Kidney epithelial cell (primary cell): ENCODE measurements at places on chromosomes 4 and X. TPM values are rescaled to one million over a fixed set of nuclear protein-coding genes. Genes with fewer than 3 reads are reported as not detected.

GRCh38 chr4:78781924-78782323, 5.8 kb downstream of the BMP2K start:
- DNase-seq: no peak

- DNase-seq: no peak
These were observed 68.7 kb downstream of the MGST2 start for GRCh38 chr4:139734201-139734874.

DNA sequence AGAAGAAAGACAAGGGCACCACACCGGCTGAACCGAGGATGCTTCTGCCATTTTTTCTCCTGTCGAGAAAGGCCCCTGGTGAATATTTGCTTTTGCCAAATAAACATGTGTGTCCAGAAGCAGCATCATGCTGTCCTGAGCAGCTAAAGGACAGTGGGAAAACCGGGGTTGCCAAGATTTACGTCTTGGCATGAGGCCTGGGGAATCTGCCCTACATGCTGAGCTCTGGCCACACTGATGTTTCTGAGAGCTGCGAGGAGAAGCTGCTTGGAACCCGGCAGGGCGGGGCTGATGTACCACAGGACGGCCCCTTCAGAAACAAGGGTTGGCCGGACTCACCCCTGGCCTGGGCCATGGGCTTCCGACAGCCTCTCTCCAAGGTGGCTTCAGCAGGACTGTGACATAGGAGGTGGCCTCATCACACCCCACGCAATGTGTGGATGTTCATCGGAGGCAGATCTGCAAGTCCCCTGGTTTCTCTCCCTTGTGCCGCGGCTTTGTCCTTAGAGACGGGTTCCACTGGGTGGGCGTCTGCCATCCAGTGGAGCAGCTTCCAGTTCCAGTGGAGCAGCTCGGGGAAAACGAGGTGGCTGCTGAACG, 42.2 kb upstream of the SORCS2 start:
- DNase-seq: no peak

GRCh38 chr4:85728464-85728863, 253.5 kb downstream of the ARHGAP24 start:
- DNase-seq: no peak

DNA sequence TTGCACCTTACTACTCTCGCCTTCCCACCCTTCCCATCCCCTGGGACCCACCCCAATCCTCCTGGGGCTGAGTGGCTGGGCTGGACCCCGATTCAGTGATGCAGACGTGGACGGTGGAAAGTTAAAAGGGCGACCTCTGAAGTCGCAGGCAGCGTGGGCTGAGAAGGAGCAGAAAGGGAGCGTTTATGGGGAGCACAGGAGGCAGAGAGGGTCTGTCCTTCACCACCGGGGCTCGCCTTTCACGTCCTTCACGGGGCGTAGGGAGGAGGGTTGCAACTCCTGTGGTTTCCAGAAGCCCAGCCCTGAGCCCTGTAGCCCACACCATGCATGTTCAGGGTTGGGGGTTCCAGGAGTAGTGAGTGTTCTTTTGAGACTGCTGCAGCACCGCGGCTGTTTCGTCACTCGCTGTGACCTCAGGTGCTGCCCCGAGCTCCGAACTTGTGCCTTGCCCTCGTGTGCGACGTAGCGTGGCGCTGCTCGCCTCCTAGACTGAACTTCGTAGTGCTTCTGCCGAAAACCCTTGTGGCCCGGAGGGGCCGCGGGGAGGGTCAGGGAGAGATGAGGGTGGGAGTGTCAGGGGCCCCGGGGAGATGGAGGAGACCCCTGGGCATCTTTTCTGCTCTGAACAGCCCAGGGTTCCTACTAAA, 1.6 kb downstream of the NHS start:
- DNase-seq: no peak

The TMEM164 gene
- total RNA-seq: 14.2 and 20.2 TPM in 2 replicates
